ENCODE measurements at places on chromosomes 6 and 20. TPM values are rescaled to one million over a fixed set of nuclear protein-coding genes. Genes with fewer than 3 reads are reported as not detected.

HLA-DQA1 gene
- total RNA-seq = not detected

- no peak for DNase-seq
Observed at GRCh38 chr6:139713900-139714506, 339.6 kb upstream of the CITED2 start.

SLA2 gene
- total RNA-seq = not detected

DNA sequence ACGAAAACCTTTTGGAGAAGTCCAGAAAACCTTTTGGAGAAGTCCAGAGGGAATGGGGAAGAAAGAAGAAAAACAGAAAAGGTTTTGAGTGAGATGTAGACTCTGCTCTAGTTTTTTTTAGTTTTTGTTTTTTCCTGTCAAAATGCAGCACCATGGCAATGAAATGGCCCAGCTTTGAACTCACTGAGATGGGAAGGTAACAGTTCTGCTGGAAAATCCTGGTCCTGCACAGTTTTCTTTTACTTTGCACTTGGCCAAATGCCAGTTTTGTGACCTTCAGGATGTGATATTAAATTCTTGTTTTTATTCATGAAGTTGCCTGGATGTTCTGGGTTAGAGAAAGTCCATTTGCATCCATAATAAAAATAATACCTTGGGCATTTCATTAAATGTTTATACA, 145.7 kb downstream of the CFAP61 start:
- DNase-seq = no peak

RNF144B gene
- total RNA-seq = 30.3 TPM

- no peak for DNase-seq
Observed at GRCh38 chr6:96301781-96302180, 219.8 kb upstream of the UFL1 start.

DNA sequence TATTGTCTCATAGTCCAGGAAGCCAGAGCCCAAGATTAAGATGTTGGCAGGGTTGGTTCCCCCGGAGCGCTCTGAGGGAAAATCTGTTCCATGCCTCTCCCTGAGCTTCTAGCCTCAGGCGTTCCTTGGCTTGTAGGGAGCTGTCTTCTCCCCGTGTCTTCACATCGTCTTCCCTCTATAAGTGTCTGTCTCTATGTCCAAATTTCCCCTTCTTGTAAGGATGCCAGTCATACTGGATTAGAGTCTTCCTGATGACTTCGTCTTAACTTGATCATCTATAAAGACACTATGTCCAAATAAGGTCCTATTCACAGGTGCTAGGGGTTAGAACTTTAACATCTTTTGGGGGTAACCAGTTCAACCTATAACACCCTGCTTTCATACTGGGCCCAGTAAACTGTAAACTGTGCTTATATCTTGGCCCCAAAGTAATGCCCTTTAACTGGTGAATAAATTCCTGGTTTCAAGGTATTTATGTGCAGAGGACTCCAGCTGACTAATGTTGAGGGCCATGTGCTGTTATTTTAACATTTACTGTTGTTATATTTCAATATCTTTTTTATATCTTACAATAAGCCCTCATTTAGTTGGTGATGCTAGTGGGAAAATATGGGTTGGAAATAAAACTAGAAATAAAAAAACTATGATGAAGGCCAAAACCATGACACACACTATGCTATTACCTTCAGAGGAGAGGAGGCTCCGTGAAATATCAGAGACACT, 101.7 kb upstream of the IYD start:
- no peak for DNase-seq

ENPP5 gene
- total RNA-seq = 0.19 TPM

DNA sequence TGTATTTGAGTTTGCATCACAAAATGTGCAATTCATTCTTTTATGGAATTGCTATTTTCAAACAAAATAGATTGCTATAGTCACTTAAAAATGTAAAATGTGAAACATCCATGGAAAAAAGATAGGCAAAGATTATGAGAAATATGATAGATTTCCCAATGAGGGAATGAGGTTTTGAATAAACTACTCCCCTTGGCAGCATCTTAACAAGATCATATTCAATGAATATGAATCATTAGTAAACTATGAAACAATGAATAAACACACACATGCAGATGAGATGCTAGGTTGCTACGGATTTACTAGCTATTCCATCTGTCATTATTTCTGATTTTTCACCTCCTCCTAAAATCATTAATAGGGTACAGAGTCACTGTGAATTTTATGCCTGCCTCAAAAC, 401.8 kb downstream of the PHF3 start:
- no peak for DNase-seq

CGA gene
- total RNA-seq = not detected

OPRM1 gene
- not detected for total RNA-seq

DNA sequence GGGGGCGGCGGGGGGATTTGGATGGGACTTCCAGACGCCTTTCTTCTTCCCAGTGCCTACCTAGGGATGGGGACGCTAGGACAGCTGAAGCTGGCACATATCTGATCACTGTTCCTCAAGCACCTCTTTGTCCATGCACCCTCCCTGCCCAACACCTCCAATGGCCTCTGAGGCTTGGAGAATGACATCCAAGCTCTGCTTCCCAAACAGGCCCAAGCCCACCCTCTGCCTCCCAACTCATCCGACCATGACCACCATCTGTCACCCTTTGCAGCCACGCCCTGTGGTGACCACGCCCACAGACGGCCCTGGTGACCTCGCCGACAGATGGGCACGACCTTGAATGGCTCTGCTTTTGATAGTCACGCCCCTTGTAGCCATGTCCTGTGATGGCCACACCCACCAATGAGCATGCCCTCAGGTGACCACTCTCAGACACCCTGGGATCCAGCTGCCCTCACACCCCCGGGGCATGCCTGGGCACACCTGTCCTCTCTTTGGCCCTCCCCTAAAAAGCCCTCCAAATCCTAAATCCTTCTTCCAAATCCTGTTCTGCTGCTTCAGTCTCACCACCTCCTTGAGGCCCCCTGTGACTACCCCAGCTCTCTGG, 51.0 kb downstream of the SSR1 start:
- no peak for DNase-seq

ANKEF1 gene
- 1.8 TPM for total RNA-seq

RAET1E gene
- total RNA-seq = not detected

Measured in glomerular endothelial cell (primary cell).